ENCODE measurements at places on chromosomes 16 and 17.

DNA sequence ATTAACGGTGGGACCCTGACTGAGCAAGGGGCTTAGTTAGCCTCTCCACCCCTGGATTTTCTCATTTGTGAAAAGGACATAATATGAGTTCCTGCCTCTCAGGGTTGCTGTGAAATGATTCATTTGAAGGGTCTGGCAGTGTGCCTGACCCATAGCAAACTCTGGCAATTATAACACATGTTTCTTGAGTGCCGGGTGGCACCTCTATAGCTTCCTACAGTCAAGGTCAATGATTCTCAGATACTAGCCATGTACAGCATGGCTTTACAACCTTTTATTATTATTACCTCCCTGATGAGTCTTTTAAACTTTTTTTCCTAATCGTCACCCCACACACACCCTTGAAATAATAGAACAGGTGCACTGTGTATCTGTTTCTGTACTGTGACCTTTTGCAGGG, 42.1 kb downstream of the TMEM114 start:
- DNase-seq = no peak

DNA sequence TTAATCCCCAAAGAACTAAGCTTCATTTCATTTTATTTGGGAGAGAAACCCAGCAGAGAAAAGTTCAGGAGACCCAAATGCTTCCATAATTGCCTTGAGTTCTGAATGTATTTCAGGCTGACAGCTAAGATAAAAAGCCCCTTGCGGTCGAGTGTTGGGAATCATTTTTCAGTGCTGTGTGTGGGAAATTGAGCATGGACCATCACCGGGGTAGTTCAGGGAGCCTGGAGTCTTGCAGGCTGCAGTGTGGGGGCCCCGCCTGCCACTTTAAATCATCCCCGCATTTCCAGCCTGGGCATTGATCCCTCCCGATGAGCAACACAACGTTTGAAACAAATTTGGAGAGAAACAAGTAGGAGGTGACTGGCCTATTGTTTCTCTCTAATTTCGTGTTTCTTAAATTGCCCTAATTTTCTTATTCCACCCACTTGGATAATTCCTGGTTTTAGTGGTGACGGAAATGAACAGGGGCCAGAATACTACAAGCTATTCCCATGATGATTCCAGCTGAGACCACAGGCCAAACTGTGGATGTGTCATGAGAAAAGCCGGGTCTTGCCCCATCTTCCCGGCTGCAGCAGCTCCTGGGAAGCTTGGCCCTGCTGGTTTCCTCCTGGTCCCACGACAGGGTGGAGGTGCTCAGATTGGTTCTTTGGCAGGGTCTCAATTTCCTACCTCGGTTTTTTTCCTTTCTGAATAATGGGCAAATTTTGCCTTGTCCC, 75.1 kb downstream of the FOXL1 start:
- no peak for DNase-seq

GRCh38 chr16:45454-45853, 8.0 kb downstream of the POLR3K start:
- DNase-seq = no peak

GRCh38 chr17:7888184-7888920, at the start of gene CHD3:
Gene CHD3 (plus strand): TSS chr17:7888789. CDS start chr17:7889001, 212 bp downstream.
- peak; percentile 18 for DNase-seq

GRCh38 chr16:46914556-46915201, 30.5 kb downstream of the GPT2 start:
- no peak for DNase-seq

DNA sequence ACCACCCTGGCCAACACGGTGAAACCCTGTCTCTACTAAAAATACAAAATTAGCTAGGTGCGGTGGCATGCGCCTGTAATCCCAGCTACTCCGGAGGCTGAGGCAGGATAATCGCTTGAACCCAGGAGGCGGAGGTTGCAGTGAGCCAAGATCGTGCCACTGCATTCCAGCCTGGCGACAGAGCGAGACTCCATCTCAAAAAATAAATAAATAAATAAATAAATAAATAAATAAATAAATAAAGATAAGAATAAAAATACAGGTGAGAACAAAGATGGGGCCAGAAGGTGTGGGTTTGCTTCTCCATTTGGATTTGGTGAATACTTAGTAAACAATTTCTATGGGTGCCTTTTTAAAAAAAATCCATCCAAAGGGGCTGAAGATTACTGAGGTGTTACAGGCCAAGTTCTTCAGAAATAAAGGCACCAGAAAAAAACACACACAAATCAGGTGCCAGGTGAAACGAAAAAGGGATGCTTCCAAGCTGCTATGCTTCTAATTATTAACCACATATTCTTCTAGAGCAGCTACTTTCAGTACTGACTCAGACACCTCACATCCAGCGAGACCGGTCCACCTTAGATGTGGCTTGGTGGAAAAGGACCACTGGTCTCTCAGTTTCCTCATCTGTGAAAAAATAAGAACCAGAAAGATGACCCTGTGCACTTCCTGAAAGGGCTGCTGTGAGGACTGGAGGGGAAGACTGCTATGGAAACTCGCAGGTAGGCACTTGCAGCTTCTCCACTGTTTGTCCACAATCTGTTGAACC, 9.2 kb downstream of the GLYR1 start:
- DNase-seq = no peak

DNA sequence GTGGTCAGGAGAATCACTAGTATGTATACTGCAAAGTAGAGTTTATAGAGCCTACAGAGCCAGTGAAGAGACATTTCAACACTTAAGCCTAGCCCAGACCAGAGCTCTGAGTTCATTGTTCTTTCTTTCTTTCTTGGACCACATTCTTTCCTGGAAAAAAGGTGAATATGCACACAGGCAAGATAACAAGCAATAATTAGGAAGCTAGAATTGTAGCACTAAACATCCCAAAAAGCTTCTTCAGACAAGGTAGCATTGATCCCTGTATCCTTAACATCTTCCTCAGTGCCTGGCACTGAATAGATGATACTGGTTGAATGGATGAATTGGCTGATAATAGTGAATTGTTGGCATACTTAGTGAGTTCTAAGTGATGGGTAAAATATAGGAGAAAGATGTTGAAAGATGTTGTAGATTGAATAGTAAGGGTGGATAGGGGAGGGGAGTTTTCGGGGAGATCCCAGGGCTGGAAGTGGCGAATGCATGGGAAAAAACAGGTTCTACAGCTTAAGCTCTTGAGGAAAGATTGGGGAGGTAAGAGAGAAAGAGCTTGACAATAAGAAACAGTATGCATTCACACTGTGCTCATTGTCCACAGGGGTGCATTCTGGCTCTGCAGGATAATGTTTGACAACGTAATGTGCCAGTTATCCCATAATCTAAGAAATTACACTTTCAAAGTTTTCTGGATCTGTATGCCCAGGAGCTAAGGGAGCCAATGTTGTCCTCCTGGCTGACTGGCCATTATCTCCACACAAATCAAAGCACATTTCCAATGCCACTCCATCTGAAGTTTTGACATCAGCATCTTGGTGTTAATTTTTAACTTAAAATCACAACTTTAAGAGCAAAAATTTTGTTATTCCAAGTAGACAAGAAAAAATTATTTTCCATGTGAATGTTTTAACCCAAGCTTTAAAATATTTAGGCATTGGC, 35.6 kb downstream of the TUBD1 start:
- DNase-seq = no peak
